Pancreas (tissue), 10 donors: ENCODE measurements at places on chromosomes 13 and 19. TPM values are rescaled to one million over a fixed set of nuclear protein-coding genes. Genes with fewer than 3 reads are reported as not detected.

Gene UNC13A
- 0.97 TPM for total RNA-seq

- no peaks in the 10 kb centered on the region for H3K27me3 ChIP-seq
- peak within 1 kb of the TSS; percentile 98 for H3K4me3 ChIP-seq
- no peaks in the 10 kb centered on the region for H3K4me1 ChIP-seq
These were observed at the start of gene WDR87 for GRCh38 chr19:37905946-37906868. WDR87 (minus strand) TSS chr19:37906594; CDS start chr19:37898239, 8,355 bp downstream.

DNA sequence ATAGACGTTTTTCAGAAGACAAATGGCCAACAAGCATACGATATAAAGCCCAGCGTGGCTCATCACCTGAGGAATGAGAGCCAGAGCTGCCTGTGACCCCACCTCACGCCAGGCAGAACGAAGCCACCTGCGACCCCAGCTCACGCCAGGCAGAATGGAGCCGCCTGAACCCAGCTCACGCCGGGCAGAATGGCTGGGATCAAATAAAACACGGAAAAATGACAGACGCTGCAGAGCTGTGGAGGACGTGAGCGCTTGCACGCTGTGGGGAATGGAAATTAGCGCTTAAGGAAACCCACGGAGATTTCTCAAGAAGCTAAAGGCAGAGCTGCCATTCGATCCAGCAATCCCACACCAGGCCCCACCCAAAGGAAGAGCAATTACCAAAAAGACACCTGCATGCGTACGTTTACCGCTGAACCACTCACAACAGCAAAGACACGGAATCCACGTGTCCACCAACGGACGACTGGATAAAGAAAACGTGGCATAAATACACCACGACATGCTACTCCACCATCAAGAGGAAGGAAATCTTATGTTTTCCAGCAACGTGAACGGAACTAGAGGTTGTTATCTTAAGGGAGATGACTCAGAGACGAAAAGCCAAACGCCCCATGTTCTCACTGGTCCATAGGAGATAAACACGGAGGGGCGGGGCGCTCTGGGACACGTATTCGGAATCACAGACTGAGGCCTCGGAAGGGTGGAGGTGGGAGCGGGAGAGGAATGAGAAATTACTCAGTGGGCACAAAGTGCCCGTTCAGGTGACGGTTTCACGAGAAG lies 30.7 kb upstream of the C13orf46 start:
- H3K36me3 ChIP-seq: no peaks in the 10 kb centered on the region
- DNase-seq: no peak
- H3K4me3 ChIP-seq: no peak overlapping the region
- H3K27ac ChIP-seq: no peak overlapping the region

DNA sequence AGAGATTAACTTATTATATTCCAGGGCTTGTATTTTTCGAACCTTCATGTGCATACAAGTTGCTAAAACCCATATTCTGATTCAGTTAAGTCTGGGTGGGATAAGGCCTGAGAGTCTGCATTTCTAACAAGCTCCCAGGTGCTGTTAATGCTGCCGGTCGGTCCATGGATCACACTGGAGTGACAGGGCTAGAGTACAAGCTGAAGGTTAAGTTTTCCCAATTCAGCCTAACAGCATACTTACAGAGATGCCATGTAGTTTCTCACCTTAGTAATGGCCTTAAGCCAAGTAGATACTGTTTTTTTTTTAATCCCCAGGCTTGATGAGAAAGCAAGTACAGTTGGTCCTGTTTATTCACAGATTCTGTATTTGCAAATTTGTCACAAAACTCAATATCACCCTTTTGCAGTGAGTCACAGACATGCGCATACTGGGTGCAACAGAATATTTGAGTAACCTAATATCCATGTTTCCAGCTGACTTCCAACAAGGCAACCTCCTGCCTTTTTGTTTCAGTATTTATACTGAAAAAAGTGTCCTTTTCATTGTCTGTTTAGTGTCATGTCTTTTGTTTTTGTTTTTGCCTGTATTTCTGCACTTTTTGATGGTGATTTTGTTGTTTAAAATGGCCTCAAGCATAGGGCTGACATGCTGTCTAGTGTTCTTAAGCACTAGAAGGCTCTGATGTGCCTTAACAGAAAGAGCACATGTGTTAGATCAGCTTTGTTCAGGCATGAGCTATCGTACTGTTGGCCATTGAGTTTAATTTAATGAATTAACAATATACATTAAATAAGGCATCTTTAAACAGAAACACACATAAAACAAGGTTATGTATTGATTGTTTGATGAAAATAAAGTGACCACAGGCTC lies 875.0 kb downstream of the PCDH9 start:
- H3K36me3 ChIP-seq: no peaks in the 10 kb centered on the region
- H3K4me1 ChIP-seq: peaks cover 17% of the 10 kb centered on the region
- DNase-seq: no peak
- no peaks in the 10 kb centered on the region for H3K27me3 ChIP-seq
- H3K27ac ChIP-seq: no peak overlapping the region

DNA sequence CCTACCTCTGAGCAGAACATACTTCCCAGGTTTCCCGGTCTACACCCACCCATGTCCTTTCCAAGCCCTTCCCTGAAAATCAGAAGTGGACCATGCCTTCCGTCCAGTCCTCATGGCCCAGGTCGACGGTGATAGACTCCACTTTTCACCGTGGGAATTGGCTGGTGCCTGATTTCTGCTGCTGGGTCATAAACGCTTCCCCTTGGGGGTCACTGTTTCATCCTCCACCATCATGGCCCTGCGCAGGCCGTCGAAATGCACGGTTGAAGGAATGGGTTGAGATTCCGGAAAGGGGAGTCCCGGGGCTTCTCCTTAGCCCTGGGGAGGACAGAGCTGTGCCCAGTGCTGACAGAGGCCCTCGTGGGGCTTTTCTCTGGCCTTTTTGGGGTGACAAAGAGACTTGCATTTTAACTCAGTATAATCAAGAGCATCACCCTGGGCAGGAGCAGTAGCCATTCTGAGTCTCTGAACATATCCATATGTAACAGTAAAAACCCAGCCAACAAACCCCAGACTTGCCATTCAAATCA lies 75.5 kb downstream of the SOX1 start:
- H3K27ac ChIP-seq: no peak overlapping the region
- no peak for DNase-seq
- no peaks in the 10 kb centered on the region for H3K4me1 ChIP-seq
- no peaks in the 10 kb centered on the region for H3K36me3 ChIP-seq
- no peaks in the 10 kb centered on the region for H3K27me3 ChIP-seq
